ENCODE measurements at places on chromosomes 16 and 17.
A peak's percentile ranks its signal among the peaks of the same experiment; 100 is the strongest.

DNA sequence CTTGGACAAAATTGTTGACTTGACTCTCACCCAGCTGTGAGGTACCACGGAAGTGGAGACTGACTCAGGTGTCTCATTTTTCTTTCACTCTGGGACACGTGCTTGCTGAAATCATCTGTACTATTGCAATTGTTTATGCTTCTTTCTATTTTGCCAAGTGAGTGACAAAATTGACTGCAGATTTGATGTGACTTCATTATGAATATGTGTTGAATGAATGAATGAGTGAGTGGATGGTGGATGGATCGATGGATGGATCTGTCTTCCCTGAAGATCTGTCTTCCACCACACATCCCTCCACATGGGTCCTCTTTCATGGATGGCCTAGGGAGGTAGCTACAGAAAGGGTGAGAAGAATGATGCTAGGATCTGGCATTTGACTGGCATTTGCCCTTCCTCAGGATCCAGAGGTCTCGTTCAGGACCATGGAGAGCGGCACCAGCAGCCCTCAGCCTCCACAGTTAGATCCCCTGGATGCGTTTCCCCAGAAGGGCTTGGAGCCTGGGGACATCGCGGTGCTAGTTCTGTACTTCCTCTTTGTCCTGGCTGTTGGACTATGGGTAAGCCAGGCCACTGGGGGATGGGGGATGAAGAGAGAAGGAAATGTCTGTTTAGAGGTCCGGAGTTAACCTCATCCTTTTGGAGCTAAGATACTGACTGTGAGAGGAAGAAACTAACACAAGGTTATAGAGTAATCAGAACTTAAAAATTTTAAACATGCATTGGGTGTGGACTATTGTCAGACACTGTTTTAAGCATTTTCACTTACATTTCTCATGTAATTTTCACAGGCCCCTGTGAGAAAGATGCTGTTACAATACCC is 12.7 kb downstream of the SLC5A11 start:
- peak; percentile 15 for DNase-seq

DNA sequence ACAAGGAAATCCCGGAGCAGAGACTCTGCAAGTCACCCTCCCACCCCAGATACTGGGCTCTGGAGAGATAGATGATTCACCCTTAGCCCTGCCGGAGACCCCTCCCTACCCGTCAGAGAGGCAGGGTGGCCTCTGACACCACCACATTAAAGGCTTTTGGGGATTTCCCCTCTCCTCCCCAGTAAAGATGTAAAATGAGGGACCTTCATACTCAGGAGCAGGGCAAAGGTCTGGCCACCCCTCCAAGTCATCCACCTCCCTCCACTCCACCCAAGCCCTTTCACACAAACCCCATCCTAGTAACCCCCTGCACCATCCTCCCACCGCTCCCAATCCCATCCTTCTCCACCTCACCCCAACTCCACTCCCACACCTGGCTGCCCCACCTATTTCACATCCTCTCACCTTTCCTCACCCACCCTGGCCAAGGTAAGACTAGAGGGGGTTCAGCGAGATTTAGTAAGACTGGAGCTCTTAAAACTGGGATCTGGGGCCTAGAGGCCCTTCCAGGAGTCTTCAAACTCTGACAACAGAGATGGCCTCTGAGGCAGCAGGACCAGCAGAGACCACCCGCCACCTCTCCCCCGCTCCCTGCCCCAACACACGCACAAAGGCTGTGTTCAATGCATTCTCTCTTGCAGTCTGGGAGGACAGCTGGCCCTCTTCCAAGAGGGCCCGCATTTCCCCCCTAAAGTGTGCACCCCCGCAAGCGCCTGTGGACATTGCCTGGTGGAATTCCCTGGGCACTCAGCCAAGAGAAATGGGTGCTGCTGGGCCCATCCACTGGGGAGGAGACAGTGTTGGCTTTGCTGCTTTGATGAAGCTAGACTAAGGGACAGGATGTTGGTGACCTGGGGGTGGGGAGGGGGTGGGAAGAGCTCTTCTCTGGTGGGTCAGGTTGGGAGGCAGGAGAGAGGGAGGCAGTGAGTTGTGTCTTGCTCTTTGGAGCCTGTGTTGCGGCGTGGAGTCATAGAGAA is 1.1 kb downstream of the ABAT start:
- no peak for DNase-seq

DNA sequence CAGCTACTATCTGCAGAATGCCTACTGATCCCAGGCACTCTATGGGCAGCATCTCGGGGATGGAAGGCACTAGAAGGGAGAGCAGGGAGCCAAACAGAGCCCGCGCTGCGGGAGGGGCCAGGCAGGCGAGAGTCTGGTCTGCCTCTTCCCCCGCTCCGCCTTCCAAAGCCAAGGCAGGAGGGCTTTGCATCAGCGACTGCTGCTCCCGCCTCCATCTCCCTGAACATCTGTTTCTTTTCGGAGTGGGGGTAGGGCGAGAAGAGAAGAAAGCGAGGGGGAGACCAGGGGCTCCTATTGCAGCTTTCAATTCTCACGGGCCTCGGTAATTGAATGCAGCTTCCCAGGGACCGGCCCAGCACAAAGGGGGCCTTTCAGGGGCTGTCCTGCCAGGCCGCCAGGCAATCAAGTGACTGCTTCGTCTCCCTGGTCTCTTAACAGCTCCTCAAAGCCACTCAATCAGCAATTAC is 31.4 kb upstream of the CDC42EP4 start:
- DNase-seq, result no peak

GRCh38 chr16:80433623-80434022 is 107.2 kb upstream of the DYNLRB2 start:
- DNase-seq, result no peak

Data from hematopoietic multipotent progenitor cell treated with erythropoietin and hydrocortisone succinate and interleukin-3 and kit ligand, for 15 days (in vitro differentiated cells).